Liver (tissue), 10 donors: ENCODE measurements at places on chromosomes 12 and 14.

DNA sequence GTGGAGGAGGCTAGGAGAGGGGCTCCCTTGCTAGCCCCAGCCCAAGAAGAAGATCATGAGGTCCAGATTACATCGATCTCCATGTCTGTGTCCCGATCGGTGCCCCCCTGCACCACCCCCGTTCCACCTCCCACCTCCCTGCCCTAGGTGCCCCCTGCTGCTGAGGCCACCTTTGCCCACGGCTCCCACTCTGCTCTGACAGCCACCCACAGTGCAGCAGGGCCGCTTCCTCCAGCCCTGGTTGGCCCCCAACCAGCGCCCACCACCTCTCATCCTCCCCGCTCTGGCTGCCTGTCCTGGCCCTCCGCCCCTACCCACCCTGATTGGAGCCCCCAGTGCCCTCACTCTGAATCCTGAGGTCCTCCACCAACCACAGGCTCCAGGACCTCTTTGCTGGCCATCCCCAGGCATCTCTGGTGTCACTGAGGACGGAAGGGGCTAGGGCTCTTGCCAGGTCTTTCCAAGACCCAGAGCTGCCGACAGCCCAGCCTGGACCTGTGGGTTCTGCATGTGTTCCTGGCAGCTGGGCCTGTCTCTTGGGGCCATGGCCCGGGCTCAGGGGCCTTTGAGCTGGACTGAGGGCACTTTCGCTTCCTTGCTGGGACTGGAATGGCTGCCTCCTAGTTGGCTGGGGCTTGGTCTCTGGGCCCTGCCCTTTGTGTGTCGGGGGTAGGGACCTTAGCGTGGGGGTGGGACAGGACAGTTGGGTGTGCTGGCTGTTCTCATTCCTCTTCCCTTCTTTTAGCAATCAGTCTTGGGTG lies 7.2 kb upstream of the PLXNC1 start:
- H3K4me3 ChIP-seq: no peak overlapping the region
- H3K27me3 ChIP-seq: no peaks in the 10 kb centered on the region
- H3K27ac ChIP-seq: no peak overlapping the region
- no peaks in the 10 kb centered on the region for H3K4me1 ChIP-seq

DNA sequence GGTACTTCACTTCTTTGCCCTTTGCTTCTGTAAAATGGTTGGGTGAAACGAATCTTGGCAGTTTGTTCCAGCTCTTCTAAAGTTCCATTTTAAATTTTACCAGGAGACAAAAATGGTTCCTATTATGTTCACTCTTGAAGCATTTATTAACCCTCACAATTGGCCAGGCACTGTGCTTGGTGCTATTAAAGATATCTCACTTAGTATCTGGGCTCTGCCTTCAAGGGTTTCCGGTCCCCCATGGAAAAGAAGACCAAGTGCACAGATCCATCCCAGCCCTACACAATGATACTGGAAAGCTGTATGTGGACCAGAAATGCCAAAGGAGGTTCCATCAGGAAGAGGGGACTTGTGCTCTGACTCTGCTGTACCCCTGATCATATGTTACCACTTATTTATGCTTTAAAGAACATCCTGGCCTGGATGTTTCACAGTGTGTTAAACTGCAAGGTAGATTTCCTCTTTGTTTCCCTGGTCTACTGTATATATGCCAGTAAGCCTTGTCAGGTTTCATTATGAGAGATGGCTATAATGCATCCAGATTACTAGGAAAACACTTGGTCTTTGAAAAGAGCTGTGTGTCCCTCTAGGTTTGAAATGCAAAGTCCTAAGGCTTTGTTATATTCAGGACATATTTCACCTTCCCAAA lies 154.8 kb downstream of the PRKCH start:
- H3K27me3 ChIP-seq: no peaks in the 10 kb centered on the region
- no peaks in the 10 kb centered on the region for H3K36me3 ChIP-seq
- H3K4me1 ChIP-seq: peaks cover 16% of the 10 kb centered on the region
- no peak for DNase-seq
- H3K4me3 ChIP-seq: no peak overlapping the region
- peak overlapping the region; percentile 76 for H3K27ac ChIP-seq

- no peaks in the 10 kb centered on the region for H3K4me1 ChIP-seq
- DNase-seq: no peak
- no peaks in the 10 kb centered on the region for H3K27me3 ChIP-seq
- H3K27ac ChIP-seq: no peak overlapping the region
These were observed 50.3 kb downstream of the BCL2L14 start for GRCh38 chr12:12121061-12121460.

DNA sequence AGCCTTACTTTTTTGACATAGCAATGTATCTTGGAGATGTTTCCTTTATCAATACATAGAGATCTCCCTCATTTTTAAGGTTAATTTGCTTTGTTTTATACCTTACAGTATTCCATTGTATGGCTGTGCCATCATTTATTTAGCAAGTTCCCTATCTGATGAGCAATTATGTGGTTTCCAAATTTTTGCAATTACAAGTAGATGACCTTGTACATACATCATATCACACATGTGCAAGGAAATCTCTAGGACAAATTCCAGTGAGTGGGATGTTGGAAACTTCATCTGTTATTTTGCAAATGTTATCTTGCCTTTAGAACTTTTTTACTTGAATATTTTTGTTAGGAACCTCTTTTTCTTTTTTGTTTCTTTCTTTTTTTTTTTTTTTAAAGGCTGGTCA lies 49.7 kb downstream of the DRAM1 start:
- no peak overlapping the region for H3K4me3 ChIP-seq
- H3K27me3 ChIP-seq: no peaks in the 10 kb centered on the region
- H3K27ac ChIP-seq: no peak overlapping the region
- H3K4me1 ChIP-seq: no peaks in the 10 kb centered on the region

DNA sequence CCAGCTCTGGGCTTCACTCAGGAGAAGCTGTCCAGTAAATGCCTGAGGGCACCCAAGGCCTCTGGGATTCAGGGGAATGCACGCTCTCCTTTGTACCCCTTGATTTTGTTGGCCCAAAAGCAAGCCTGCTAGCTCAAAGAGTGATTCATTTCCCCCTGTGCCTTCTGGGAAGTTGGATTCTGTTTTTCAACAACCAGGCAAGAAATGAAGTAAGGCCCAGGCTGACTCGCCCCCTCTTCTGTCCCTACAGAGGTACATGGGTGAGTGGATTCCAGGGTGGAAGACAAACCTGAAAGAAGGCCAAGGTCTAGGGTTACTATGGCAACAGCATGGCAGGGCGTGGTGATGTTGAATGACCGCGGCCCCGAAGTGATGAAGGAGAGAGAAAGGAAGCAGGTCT lies 9.3 kb upstream of the SERPINA5 start:
- H3K27ac ChIP-seq: peak overlapping the region; percentile 60
- H3K4me3 ChIP-seq: no peak overlapping the region
- no peaks in the 10 kb centered on the region for H3K36me3 ChIP-seq
- H3K27me3 ChIP-seq: no peaks in the 10 kb centered on the region

- H3K27ac ChIP-seq: no peak overlapping the region
- H3K4me3 ChIP-seq: no peak overlapping the region
- no peaks in the 10 kb centered on the region for H3K36me3 ChIP-seq
- H3K4me1 ChIP-seq: no peaks in the 10 kb centered on the region
- no peak for DNase-seq
- H3K27me3 ChIP-seq: no peaks in the 10 kb centered on the region
These were observed 1170.7 kb downstream of the FSCB start for GRCh38 chr14:43336351-43336750.

- no peaks in the 10 kb centered on the region for H3K36me3 ChIP-seq
- H3K4me1 ChIP-seq: peaks cover 11% of the 10 kb centered on the region
- no peak overlapping the region for H3K27ac ChIP-seq
- DNase-seq: no peak
- no peaks in the 10 kb centered on the region for H3K27me3 ChIP-seq
These were observed 28.1 kb upstream of the PPM1A start for GRCh38 chr14:60220917-60221316.

GRCh38 chr14:101797856-101798255 lies 36.3 kb downstream of the PPP2R5C start:
- no peaks in the 10 kb centered on the region for H3K4me1 ChIP-seq
- no peak overlapping the region for H3K27ac ChIP-seq
- no peaks in the 10 kb centered on the region for H3K27me3 ChIP-seq
- DNase-seq: no peak

- no peak overlapping the region for H3K4me3 ChIP-seq
- DNase-seq: no peak
- H3K4me1 ChIP-seq: no peaks in the 10 kb centered on the region
- H3K27ac ChIP-seq: no peak overlapping the region
These were observed 178.0 kb downstream of the DACT1 start for GRCh38 chr14:58815794-58816193.
